ENCODE measurements at places on chromosomes 5 and 9.

GRCh38 chr9:86507212-86507630 lies 153.0 kb upstream of the TUT7 start:
- no peak overlapping the region for H3K27ac ChIP-seq
- H3K4me3 ChIP-seq: no peak overlapping the region
- H3K36me3 ChIP-seq: no peaks in the 10 kb centered on the region
- DNase-seq: no peak
- H3K4me1 ChIP-seq: 0 out of 2 replicates have a peak, but pooled peaks cover under 1% of the 10 kb centered on the region

DNA sequence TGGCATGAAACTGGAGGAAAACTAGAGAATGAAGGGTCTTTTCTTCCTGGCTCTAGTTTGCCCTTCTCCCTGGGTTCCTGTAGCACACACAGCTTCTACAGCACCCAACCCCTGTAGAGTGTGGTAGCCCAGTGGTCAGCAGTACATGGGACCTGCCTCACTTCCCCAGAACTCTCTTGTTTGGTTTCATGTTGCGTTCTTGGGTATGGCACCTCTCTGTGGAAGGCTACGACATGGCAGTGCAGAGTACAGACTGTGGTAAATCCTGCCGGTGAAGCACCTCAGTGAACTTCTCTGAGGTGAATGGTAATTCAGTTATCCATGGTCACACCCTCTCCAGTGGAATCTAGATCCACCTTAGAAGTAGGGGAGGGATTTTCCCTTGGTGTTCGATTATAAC lies 105.5 kb downstream of the TLR4 start:
- no peaks in the 10 kb centered on the region for H3K36me3 ChIP-seq
- H3K27me3 ChIP-seq: peaks cover 8% of the 10 kb centered on the region
- no peak overlapping the region for H3K4me3 ChIP-seq
- no peak overlapping the region for H3K27ac ChIP-seq

- no peak overlapping the region for H3K4me3 ChIP-seq
- DNase-seq: no peak
- H3K27ac ChIP-seq: no peak overlapping the region
- H3K4me1 ChIP-seq: no peaks in the 10 kb centered on the region
- peaks cover 46% of the 10 kb centered on the region for H3K27me3 ChIP-seq
Measured at GRCh38 chr5:135173662-135174290, 139.7 kb upstream of the PITX1 start.

GRCh38 chr5:51227963-51228470 lies 155.2 kb upstream of the ISL1 start:
- H3K36me3 ChIP-seq: no peaks in the 10 kb centered on the region
- no peak overlapping the region for H3K27ac ChIP-seq
- no peaks in the 10 kb centered on the region for H3K27me3 ChIP-seq
- H3K4me3 ChIP-seq: no peak overlapping the region
- DNase-seq: no peak

GRCh38 chr9:126613651-126614050 lies at the start of gene LMX1B:
Gene LMX1B (plus strand): TSS chr9:126613928. CDS start chr9:126614450, 522 bp downstream.
- no peaks in the 10 kb centered on the region for H3K36me3 ChIP-seq
- H3K4me3 ChIP-seq: no peak within 1 kb of the TSS
- H3K27ac ChIP-seq: no peak within 1 kb of the TSS
- peaks cover 45% of the 10 kb centered on the region for H3K27me3 ChIP-seq
- H3K4me1 ChIP-seq: no peaks in the 10 kb centered on the region

GRCh38 chr5:171419688-171420430 lies 412 bp downstream of the FGF18 start:
- H3K27me3 ChIP-seq: no peaks in the 10 kb centered on the region
- DNase-seq: peak; percentile 66
- 0 out of 2 replicates have a peak, but pooled peaks cover 6% of the 10 kb centered on the region for H3K4me1 ChIP-seq
- H3K36me3 ChIP-seq: no peaks in the 10 kb centered on the region
- H3K4me3 ChIP-seq: peak overlapping the region; percentile 63

GRCh38 chr5:174376056-174376455 lies 330.6 kb downstream of the NSG2 start:
- H3K36me3 ChIP-seq: no peaks in the 10 kb centered on the region
- no peak for DNase-seq
- H3K4me1 ChIP-seq: no peaks in the 10 kb centered on the region
- no peak overlapping the region for H3K27ac ChIP-seq
- H3K27me3 ChIP-seq: no peaks in the 10 kb centered on the region

GRCh38 chr9:122329597-122329996 lies 41.2 kb upstream of the PTGS1 start:
- no peak overlapping the region for H3K4me3 ChIP-seq
- H3K27ac ChIP-seq: no peak overlapping the region
- H3K36me3 ChIP-seq: peaks cover 11% of the 10 kb centered on the region
- no peaks in the 10 kb centered on the region for H3K27me3 ChIP-seq

DNA sequence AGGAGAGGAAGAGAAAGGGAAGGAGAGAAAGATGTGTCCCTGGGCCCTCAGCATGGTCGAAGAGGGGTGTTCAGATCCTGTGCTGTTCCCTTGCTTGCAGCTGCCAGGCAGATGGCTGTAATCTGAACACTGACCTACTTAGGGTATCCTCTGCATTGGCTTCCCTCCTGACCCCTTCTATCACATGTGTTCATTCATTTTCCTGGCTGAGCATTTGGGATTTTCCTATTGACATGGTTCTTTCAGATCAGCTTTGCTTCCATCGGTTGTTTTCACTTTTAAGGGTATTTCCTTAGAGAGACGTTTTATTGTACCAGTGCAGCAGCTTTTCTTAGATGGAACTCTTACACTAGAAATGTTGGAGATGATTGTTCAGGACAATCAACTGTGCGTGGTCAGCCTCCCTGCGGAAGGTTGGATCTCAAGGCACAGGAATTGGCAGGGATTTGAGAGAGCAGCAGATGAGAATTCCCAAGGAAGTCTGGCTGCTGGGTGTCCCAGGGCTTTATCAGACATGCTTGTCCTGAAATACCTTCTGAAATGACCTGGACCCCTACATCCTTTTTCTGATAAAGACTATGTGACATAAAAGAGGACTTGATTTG lies 26.0 kb downstream of the ACTBL2 start:
- H3K4me1 ChIP-seq: 0 out of 2 replicates have a peak, but pooled peaks cover 3% of the 10 kb centered on the region
- no peak for DNase-seq
- H3K4me3 ChIP-seq: no peak overlapping the region
- H3K27ac ChIP-seq: no peak overlapping the region

DNA sequence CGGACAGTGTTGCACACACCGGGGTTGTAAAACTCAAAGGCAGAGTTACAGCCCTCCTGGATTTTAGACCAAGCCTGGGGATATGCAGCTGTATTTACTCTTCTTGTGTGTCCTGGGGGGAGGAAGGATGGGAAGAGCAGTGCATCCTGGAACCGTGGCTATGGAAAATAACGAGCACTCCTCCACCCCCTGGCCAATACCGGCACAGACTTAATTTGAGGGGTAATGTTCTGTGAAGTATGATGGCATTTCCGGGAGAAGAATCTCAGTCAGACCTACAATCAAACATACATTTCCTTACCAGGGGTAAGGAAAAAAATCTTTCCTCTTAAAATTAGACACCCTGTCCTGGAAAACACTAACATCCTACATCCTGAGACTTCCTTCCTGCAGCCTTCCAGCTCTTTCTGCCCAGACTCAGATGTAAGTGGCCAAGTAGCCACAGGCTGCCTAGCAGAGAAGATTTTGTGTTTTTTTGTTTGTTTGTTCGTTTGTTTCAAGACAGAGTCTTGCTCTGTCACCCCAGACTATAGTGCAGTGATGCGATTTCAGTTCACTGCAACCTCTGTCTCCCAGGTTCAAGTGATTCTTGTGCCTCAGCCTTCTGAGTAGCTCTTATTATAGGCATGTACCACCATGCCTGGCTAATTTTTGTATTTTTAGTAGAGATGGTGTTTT lies 11.0 kb upstream of the ERMP1 start:
- H3K27ac ChIP-seq: no peak overlapping the region
- no peak for DNase-seq
- no peaks in the 10 kb centered on the region for H3K27me3 ChIP-seq
- H3K36me3 ChIP-seq: no peaks in the 10 kb centered on the region

Measured in GM23248 (cell line).